ENCODE measurements at places on chromosomes 13 and 19. TPM values are rescaled to one million over a fixed set of nuclear protein-coding genes. Genes with fewer than 3 reads are reported as not detected.

The LYPD5 gene
- total RNA-seq = 6.4 TPM

The UBXN6 gene
- total RNA-seq = 47.1 TPM

The FBXO27 gene
- 14.6 TPM for total RNA-seq

The GRK1 gene
- not detected for total RNA-seq

The SYT5 gene
- total RNA-seq = 0.54 TPM

The MEX3D gene
- total RNA-seq = 41.4 TPM

The CEACAM21 gene
- total RNA-seq = not detected

The SBK3 gene
- total RNA-seq = 0.78 TPM

The C1QTNF9B gene
- not detected for total RNA-seq

DNA sequence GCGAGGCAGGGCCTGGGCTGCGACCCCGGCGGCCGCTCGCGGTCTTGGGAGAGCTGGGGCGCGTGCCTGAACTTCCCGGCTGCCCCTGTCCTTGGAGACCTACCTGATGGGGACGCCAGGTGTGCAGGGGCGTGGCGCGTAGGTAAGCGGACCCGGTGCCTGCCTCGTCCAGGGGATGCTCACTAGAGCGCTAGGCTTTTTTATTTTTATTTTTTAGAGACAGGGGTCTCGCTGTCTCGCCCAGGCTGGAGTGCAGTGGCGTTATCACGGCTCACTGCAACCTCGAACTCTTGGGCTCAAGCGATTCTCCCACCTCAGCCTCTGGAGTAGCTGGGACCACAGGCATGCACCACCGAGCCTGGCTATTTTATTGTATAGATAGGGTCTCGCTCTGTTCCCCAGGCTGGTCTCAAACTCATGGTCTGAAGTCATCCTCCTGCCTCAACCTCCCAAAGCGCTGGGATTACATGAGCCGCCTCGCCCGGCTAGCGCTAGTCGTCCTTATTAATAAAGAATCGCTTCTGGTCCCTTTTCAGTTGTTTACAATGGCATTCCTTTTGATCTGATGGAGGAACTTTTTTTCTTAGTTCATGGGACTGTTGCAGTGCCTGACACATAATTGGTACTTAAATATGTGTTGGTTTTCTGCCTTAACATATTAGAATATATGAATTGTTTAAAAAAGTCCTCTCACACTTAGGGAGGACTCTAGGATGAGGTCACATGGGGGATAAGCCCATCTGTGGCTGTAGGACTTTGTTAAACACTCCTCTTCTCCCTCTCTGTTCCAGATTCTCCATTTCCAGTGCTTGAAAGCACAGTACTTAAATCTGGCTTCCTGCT lies 812 bp downstream of the DPY19L3 start:
- DNase-seq = no peak
- peak overlapping the region; percentile 83 for H3K27ac ChIP-seq

DNA sequence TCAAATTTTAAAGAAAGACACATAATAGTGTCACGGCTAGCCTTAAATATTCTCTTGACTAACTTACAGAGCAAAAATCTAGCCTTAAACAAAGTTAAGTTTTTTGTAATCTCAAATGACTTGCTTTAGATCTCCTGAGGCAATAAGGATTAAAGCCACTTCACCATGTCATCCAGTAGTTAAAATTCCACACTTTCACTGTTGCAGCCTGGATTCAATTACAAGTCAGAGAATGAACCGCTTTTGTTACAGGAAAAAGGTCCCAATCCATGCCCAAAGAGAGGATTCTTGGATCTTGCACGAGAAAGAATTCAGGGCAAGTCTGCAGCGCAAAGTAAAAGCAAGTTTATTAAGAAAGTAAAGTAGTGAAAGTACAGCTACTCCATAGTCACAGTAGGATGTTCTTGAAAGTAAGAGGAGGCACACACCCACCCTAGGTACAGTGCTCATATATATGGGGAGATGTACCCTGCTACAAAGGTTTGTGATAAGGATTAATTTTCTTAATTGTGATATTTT lies 34.6 kb upstream of the CD177 start:
- H3K4me3 ChIP-seq = no peak overlapping the region
- H3K36me3 ChIP-seq = peaks cover 4% of the 10 kb centered on the region
- H3K27me3 ChIP-seq = no peaks in the 10 kb centered on the region
- no peak overlapping the region for H3K27ac ChIP-seq
- H3K4me1 ChIP-seq = no peaks in the 10 kb centered on the region

DNA sequence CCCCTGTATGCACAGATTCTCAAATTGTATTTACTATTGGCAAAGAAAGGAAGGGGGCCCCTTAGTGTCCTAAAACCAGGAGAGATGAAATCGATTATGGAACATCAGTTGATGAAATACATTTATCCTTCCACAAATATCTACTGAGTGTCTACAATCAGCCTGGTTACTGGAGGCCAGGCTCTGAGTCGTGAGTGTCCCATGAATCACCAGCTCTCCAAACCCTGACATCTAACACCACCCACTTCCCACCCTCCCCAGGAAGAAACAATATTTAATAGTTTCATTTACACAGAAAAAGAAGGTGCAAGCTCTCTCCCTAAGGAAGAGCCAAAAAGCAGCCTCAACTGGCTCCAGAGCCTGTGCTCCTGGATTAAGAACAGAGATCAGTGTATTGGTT lies 25.2 kb downstream of the KCTD15 start:
- peaks cover 12% of the 10 kb centered on the region for H3K36me3 ChIP-seq
- DNase-seq = no peak
- H3K27me3 ChIP-seq = peaks cover 11% of the 10 kb centered on the region

GRCh38 chr19:633068-633785 lies at the start of gene POLRMT:
Gene POLRMT (minus strand): TSS chr19:633537. CDS start chr19:633512, 25 bp downstream.
- H3K36me3 ChIP-seq = peaks cover 43% of the 10 kb centered on the region
- peak within 1 kb of the TSS; percentile 88 for H3K4me3 ChIP-seq
- H3K4me1 ChIP-seq = no peaks in the 10 kb centered on the region
- peak within 1 kb of the TSS; percentile 86 for H3K27ac ChIP-seq
- DNase-seq = peak; percentile 92

- peak overlapping the region; percentile 89 for H3K27ac ChIP-seq
- peaks cover 43% of the 10 kb centered on the region for H3K36me3 ChIP-seq
- H3K27me3 ChIP-seq = no peaks in the 10 kb centered on the region
- H3K4me3 ChIP-seq = peak overlapping the region; percentile 62
- no peak for DNase-seq
Measured at GRCh38 chr19:13864667-13865570, 12.0 kb upstream of the NANOS3 start.

DNA sequence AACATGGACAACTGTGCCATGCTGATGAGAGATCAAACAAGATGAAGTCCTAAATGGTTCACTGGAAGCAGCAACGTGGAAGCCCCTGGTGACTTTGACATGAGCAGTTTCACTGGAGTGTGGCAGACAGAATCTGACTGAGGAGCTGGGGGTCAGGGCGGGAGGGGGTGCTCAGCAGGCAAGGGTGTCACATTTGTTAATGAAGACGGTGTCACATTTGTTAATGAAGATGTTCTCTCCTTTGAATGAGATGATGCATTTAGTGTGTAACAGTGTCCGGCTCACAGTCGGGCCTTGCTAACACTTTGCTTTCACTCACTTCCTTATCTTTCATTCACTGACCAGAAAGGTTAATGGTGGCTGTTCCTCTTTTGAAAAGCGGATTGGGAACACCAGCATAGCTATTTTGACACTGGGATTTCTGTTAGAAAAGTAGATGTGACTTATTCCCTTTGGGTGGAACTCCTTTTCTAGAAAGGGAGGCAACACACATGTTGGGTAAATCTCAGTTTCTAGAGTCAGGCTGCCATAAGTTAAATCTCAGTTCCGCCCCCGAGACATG lies 693.7 kb downstream of the UQCRFS1 start:
- H3K27me3 ChIP-seq = no peaks in the 10 kb centered on the region
- H3K4me3 ChIP-seq = no peak overlapping the region
- H3K36me3 ChIP-seq = no peaks in the 10 kb centered on the region
- DNase-seq = no peak
- no peaks in the 10 kb centered on the region for H3K4me1 ChIP-seq
- no peak overlapping the region for H3K27ac ChIP-seq

- no peaks in the 10 kb centered on the region for H3K36me3 ChIP-seq
- H3K27me3 ChIP-seq = peaks cover 10% of the 10 kb centered on the region
- no peaks in the 10 kb centered on the region for H3K4me1 ChIP-seq
- H3K4me3 ChIP-seq = no peak overlapping the region
- H3K27ac ChIP-seq = no peak overlapping the region
Measured at GRCh38 chr13:45545686-45546409, 69.7 kb downstream of the ERICH6B start.

- peak overlapping the region; percentile 36 for H3K4me3 ChIP-seq
- peaks cover 81% of the 10 kb centered on the region for H3K27me3 ChIP-seq
- H3K36me3 ChIP-seq = peaks cover 3% of the 10 kb centered on the region
- peaks cover 8% of the 10 kb centered on the region for H3K4me1 ChIP-seq
- peak overlapping the region; percentile 5 for H3K27ac ChIP-seq
- peak; percentile 60 for DNase-seq
Measured at GRCh38 chr19:17680230-17680722, 7.9 kb downstream of the UNC13A start.

DNA sequence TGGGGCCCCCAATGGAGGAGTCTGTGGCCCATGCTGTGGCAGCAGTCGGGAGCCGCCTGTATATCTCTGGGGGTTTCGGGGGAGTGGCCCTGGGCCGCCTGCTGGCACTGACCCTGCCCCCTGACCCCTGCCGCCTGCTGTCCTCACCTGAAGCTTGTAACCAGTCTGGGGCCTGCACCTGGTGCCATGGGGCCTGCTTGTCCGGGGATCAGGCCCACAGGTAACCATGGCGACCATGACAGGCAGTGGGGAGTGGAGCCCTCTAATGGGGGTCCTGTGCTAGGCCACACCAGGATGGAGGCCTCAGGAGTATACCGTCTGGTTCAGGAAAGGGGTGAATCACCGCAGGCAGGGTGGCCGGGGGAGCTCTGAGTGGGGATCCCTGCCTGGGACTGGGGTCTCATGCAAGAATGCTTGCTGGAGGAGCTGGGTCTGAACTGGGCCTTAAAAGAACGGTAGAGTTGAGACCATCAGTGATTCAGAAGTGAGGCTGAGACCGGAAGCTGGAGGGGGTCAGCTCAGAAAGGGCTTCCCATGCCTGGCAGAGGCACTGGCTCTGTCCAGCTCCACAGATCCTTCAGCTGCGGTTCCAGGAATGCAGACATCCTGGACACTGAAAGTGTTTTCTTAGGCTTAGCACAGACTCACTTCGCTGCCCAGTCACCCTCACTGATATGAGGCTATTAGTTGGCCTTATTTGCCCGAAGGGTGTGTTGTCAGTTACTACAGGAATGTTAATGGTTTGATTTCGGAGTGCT lies 29.1 kb downstream of the CNFN start:
- no peak overlapping the region for H3K4me3 ChIP-seq
- no peaks in the 10 kb centered on the region for H3K4me1 ChIP-seq
- no peak for DNase-seq
- H3K36me3 ChIP-seq = peaks cover 4% of the 10 kb centered on the region

DNA sequence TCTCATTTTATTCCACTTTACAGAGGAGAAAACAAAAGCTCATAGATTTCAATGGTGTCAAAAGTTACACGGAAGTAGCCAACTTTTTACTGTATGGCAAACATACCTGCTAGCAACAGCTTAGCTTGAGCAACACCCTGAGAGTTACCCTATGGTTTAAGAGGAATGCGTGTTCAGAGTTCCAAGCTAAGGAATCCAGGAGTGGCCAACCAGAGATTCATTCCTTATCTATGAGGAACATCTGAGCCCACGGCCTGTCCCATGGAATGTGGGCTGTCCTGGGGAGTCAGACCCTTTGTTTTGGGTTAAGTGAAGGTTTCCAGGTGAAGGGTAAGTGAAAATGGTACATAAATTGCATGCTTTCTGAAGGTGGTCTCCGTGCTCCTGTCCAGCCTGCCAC lies 67.5 kb downstream of the STARD13 start:
- peak overlapping the region; percentile 6 for H3K4me3 ChIP-seq
- peak overlapping the region; percentile 73 for H3K27ac ChIP-seq
- peak; percentile 30 for DNase-seq
- peaks cover 56% of the 10 kb centered on the region for H3K4me1 ChIP-seq
- H3K27me3 ChIP-seq = no peaks in the 10 kb centered on the region

DNA sequence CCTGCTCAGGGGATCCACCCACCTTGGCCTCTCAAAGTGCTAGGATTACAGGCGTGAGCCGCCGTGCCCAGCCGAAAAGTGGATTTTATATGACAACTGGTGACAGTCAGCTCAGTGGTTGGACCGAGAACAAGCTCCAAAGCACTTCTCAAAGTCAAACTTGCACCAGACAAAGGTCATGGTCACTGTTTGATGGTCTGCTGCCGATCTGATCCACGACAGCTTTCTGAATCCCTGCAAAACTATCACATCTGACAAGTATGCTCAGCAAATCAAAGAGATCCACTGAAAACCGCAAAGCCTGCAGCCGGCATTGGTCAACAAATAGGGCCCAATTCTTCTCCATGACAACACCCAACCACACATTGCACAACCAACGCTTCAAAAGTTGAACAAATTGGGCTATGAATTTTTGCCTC lies 21.6 kb upstream of the NAA16 start:
- no peaks in the 10 kb centered on the region for H3K27me3 ChIP-seq
- H3K4me1 ChIP-seq = peaks cover 11% of the 10 kb centered on the region
- no peak overlapping the region for H3K4me3 ChIP-seq
- no peak overlapping the region for H3K27ac ChIP-seq
- DNase-seq = no peak

- H3K4me1 ChIP-seq = no peaks in the 10 kb centered on the region
- no peak overlapping the region for H3K27ac ChIP-seq
- H3K27me3 ChIP-seq = no peaks in the 10 kb centered on the region
- no peaks in the 10 kb centered on the region for H3K36me3 ChIP-seq
- DNase-seq = peak; percentile 0
Measured at GRCh38 chr13:99796175-99796819, 175.3 kb downstream of the ZIC5 start.

- H3K4me1 ChIP-seq = peaks cover 19% of the 10 kb centered on the region
- no peaks in the 10 kb centered on the region for H3K27me3 ChIP-seq
- peak overlapping the region; percentile 32 for H3K4me3 ChIP-seq
- H3K36me3 ChIP-seq = peaks cover 6% of the 10 kb centered on the region
- no peak for DNase-seq
- peak overlapping the region; percentile 47 for H3K27ac ChIP-seq
Measured at GRCh38 chr13:98556968-98557631, 19.8 kb downstream of the STK24 start.

GRCh38 chr13:22121146-22121739 lies 450.4 kb downstream of the FGF9 start:
- DNase-seq = no peak
- H3K36me3 ChIP-seq = no peaks in the 10 kb centered on the region
- H3K27me3 ChIP-seq = peaks cover 12% of the 10 kb centered on the region
- no peaks in the 10 kb centered on the region for H3K4me1 ChIP-seq

DNA sequence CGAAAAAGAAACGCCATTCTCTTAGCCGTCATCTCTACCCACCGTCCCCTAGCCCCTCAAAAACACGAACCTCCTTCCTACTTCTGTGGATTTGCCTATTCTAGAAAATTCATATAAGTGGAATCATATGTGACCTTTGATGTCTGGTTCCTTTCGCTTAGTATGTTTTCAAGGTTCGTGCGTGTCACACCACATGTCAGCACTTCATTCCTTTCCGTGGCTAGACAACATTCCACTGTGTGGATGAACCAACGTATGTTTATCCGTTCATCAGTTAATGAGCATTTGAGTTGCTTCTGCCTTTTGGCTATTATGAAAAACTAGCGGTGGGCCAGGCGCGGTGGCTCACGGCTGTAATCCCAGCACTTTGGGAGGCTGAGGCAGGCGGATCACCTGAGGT lies 14.0 kb upstream of the PPP1R12C start:
- H3K27me3 ChIP-seq = peaks cover 34% of the 10 kb centered on the region
- H3K27ac ChIP-seq = no peak overlapping the region
- DNase-seq = no peak
- H3K4me1 ChIP-seq = peaks cover 6% of the 10 kb centered on the region
- no peak overlapping the region for H3K4me3 ChIP-seq

- H3K36me3 ChIP-seq = no peaks in the 10 kb centered on the region
- no peak overlapping the region for H3K4me3 ChIP-seq
- DNase-seq = no peak
- no peaks in the 10 kb centered on the region for H3K4me1 ChIP-seq
- no peaks in the 10 kb centered on the region for H3K27me3 ChIP-seq
Measured at GRCh38 chr13:58767566-58767965, 1136.0 kb downstream of the PCDH17 start.

Measured in Calu3 (cell line).